ENCODE measurements at places on chromosomes 3 and 15. TPM values are rescaled to one million over a fixed set of nuclear protein-coding genes. Genes with fewer than 3 reads are reported as not detected.

DNA sequence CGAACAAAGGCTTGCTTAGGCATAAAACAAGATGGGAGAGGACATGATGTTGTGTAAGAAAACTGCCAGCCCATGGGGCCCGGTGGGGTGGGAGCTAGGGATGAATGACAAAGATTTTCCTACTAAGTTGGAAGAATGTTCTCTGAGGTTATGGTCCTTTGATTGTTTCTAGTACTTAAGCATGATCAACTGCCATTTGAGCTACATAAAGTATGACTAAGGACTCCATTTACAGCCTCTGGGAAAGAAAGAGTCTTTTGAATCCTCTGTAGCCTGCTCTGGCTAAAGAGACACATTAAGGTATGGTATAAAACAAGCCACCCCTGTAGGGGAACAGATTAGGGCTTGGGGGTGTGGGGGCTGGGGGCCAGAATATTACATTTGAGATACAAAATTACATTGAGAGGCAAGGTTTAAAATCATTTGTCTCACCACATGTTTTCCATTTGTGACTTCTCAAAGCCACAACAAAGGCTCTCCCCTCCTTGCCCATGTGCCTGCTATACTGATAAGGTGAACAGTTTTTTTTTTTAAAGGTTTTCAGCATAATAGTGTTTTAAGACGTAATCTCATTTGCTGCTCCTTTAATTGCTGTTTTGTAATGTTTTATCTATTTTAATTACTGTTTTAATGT, 323.4 kb downstream of the CHST2 start:
- DNase-seq = peak; percentile 11

- DNase-seq = no peak
These were observed 1.8 kb upstream of the LARP6 start for GRCh38 chr15:70855764-70856163.

DNA sequence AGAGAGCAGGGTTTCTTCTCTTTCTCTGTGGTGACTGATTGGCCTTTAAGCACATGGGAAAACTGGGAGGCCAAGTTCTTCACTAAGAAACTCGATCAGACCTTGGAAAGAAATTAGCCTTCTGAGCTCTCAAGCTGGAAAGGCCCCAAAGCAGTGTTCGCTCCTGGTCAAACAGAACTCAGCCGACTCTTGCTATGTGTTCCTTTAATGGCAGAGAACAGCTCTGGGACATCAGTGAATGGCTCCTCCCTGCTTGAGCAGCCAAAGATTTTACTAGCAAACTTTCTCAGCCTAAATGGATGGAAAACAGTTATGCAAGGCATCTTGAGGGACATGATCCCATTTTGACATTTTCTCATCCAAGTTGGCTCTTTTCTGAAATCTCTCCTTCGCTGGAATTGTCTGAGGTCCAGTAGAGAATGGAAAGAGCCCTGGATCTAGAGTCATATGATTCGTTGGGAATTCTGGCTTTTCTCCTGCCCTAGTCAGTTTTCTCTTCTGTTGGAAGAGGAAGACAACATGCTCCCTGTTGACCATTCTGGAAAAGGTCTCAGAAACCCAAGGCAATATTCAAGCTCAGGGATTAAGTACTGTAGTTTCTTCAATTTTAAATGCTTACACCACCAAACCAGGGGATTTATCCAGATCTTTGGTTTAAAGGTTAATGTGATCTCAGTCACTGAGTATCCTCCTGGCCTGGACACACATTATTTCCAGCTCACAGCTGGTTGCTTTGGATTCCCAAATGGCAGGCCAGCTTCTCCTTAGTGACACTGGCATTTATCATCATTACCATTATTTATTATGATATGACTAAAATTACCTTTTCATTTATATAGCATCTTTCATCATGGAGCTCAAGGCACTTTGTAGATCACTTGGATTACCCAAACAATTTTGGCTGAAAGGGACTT, 319.6 kb downstream of the AGBL1 start:
- DNase-seq = no peak

DNA sequence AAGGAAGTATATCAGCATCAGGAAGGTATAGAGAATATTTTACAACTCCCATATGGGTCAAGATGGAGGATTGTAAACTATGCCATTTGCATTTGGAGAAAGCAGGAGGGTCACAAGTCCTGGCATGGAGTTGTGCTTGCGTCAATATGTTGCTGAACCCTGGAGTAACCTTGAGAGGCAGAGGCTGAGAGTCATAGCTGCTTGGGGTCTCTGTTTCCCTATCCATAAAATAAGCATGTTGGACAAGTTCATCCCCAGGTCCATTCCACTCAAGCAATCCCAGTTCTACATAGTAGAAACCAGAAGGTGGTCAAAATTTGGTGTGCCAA, 273.6 kb downstream of the MECOM start:
- no peak for DNase-seq

DNA sequence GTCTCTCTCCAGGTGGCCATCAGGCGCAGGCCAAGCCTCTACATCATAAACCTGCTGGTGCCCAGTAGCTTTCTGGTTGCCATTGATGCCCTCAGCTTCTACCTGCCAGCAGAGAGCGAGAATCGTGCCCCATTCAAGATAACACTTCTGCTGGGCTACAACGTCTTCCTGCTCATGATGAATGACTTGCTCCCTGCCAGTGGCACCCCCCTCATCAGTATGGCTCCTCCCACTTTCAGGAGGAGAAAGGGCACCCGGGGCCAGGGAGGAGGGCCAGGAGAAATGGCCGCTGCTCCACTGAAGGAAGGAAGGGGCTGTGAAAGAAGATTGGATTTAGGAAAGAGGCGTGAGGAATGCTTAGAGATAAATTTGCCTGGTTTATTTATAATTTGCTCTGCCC, 6.6 kb downstream of the HTR3C start:
- no peak for DNase-seq

- DNase-seq = no peak
These were observed 104.5 kb downstream of the LSAMP start for GRCh38 chr3:116340680-116341216.

- no peak for DNase-seq
These were observed 80.3 kb upstream of the CCDC80 start for GRCh38 chr3:112721231-112721630.

- DNase-seq = no peak
These were observed 197.6 kb downstream of the PDZRN3 start for GRCh38 chr3:73427048-73427706.

DNA sequence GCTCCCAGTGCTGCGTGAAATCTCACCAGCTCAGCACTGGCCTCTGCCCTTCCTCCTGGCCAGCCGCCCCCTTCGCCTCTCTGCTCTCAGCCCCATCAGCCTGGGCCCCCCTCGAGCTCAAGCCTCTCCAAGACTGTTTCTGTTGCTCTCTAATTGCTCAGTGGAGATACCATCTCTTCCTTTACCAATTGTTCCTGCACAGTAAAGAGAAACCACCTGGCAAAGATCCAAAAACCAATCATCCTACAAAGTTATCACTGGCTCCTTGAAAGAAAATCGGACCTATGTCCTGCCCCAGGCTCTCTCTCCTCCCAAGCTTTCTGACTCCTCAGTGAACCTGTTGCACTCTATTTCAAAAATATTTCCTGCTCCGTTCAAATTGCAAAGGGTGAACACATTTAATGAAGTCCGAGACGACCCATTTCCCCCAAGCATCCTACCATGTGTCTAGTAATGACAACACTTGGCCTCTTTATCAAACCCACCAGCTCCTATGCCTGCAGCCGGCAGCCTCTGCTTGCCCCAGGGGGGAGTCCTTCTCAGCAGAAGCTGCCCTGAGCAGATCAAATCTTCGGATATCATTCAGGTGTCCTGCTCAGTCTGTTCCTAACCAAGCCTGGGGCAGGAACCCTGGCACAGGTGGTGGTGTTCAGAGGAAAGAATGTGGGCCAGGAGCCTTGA, 53.7 kb upstream of the FAM174B start:
- DNase-seq = no peak

GRCh38 chr3:13248640-13249039, 171.5 kb downstream of the NUP210 start:
- DNase-seq = no peak

DNA sequence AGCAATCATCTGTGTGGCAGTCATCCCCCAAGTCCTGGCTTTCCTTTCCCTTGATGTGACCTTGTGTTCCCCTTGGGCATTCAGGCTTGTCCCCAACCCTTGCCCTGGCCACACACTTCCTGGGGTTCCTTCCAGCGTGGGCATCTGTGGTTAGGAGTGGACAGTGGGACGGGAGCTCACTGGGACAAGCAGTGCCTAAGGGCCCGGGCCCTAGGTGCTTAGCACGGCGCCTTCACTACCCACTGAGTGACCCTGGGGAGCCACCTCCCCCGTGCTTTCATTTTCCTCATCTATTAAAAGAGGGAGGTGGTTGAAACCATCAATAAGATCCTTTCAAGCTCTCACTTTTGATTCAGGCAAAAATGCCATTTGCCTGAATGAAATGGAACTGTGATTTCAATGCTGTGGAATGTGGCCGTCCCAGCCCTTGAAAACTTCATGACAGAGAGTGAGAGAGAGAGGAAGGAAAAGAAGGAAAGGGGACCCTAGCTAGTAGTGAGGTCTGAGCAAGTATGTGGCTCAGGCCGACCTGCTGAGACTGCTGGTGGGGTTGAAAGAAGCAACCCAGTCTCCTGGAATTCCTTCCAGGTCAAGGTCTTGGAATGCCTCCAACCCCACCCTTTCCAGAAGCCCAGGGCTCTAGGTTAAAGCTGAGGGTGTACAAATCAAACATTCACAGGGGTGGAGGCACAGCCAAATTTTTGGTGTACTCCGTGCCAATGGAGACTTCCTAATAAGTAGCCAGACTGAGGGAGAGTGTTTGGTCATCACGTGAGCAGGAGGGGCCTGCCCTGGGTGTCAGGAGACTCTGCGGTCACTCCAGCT, 302.9 kb downstream of the TLE3 start:
- DNase-seq = no peak

- DNase-seq = no peak
These were observed 98.3 kb upstream of the CHL1 start for GRCh38 chr3:98259-98654.

GRCh38 chr15:46365572-46365971, 730.7 kb downstream of the SQOR start:
- DNase-seq = no peak

DNA sequence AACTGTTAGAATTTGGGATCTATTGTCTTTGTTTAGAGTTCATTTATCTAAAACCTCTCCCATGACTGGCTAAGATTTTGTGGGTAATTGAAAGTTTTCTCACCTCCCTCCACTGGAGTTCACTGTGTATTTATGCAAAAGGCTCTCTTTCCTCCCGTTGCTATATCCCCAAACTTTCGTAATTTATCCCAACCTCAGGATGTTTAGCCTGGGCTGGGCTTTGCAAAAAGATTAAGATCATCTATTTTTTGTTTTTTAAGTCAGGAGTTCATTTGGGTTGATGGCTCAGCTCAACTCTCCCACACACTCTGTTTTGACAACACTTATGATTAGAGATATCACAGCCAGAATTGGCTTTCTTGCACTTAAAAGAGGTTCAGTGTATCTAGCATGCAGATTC, 27.0 kb downstream of the SUCNR1 start:
- no peak for DNase-seq

DNA sequence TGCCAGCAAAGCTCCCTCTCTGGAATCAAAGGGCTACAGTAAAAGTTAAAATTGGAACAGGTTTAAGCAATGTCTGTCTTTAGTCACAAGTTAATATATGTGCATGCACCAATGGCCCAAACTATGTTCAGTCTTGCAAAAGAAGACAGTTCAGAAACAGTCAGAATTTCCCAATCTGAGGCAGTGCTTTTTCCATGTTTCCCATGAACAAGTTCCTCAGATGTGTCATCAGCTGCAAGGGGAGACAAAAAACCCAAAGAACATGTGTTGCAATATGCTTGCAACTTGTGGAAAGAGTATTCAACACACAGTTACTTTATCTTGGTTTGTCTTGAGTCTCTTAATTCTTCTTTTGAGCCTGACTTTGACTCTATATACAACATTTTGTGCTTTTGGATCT, 148.4 kb downstream of the USP13 start:
- no peak for DNase-seq

ECE2 gene
- total RNA-seq = not detected

RAB6B gene
- 1.8 TPM for total RNA-seq

KCNMB2 gene
- total RNA-seq = not detected

OR5K1 gene
- not detected for total RNA-seq

RTP3 gene
- not detected for total RNA-seq

BFSP2 gene
- not detected for total RNA-seq

SNX1 gene
- 147 TPM for total RNA-seq

LRRN1 gene
- 0.22 TPM for total RNA-seq

HYKK gene
- total RNA-seq = 4.8 TPM

KBTBD12 gene
- total RNA-seq = not detected

Data from CD4-positive, alpha-beta memory T cell (primary cell).